ENCODE measurements at places on chromosomes 7 and 10.

DNA sequence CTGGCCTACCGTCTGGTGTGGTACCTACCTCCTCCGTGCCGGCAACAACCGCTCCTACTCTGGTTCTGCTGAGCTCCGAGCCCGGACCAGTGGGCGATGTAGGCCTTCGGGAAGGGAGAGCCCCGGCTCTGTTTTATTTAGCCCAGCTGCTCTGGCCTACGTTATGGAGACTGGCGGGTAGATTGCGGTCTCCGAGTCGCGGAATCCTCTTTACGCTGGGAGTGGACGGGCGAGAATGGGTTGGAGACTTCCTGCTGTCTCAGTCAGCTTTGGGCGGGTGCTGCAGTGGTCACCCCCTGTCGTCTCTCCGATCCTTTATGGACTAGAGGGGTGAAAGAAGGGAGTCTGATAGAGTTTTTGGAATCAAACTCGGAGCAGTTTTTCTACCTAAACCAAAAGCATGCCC, 406 bp downstream of the CBLL1 start:
- DNase-seq, result no peak

DNA sequence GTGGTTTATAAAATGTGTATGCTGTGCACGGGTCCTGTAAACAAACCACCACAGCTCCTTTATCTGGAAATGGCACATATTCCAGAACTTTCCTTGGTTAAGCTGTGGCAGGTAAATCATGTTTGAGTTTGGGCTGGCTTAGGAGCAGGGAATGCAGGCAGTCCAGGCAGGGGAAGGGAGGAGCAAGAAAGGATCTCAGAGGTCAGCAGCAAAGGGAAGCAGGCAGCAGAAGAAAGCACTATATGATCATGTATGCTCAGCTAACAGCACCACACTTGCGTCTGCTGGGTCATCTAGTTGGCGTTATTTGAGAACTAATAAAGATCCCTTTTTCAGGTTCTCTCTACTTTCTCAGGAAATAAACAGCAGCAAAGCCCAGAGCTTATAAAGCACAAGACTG, 7.8 kb downstream of the ICA1 start:
- no peak for DNase-seq

- DNase-seq, result no peak
Observed at GRCh38 chr10:62912086-62912485, 95.9 kb upstream of the EGR2 start.

- no peak for DNase-seq
Observed at GRCh38 chr7:19023477-19023876, 94.0 kb downstream of the TWIST1 start.

DNA sequence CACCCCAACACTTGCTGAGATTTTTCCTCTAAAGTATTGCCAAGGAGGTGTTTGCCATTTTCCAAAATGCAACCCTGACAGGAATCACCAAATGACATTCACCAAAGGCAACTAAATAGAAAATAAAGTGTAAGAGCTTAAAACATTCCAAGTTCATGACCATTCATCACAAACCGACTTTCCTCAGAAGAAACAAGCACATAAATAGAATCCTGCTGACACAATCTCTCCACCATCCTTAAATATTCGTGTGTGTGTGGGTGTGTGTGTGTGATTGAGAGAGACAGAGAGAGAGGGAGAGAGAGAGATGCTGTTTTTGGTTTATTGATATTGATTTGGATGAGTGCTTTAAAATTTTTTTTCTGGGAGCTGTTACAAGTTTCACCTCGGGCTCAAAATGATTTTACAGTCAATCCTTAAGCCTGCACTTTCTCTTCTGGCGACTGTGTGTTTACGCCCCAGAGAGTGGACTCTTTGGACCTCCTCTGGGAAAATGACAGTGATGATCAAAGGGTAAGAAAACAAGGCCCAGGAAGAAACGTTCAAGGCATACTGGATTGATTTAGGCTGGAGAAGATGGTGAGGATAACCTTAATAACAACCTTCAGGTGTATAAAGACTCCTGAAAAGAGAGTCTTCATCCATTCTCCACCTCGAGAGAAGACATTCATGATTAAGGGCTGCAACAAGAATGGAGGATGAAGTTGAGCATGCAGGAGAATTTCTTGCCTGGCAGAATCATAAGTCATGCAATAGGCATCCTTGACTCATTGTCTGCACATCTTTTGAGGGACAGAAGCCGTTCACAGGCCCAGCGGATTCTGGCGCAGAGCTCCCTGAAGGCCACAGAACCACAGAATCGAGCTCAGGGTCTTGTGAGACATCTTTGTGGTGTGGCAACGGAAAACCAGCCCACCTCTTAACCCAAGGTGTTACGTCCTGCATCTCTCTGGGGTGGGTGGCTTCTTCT, 104.4 kb upstream of the FGFR2 start:
- DNase-seq, result no peak

GRCh38 chr10:36468620-36469019, 656.8 kb upstream of the ANKRD30A start:
- no peak for DNase-seq
